ENCODE measurements at places on chromosomes 12 and 14.

DNA sequence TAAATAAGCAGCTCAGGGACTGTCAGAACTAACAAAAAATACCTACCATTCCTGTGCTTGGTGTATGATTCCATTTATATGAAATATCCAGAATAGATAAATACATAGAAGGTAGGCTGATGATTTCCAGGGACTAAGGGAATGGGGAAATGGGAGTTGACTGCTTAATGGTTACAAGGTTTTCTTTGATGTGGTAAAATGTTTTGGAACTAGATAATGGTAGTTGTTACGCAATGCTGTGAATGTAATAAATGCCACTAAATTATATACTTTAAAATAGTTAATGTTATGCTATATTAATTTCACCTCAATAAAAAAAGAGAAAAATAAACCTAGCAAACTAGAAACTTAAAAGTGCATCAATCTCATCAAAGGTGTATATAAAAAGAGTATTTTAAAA, 41.1 kb downstream of the CEP83 start:
- DNase-seq, result no peak

- no peak for DNase-seq
These were observed 309.0 kb downstream of the VRK1 start for GRCh38 chr14:97106166-97106565.

GRCh38 chr14:31243860-31244259, 36.3 kb upstream of the HECTD1 start:
- no peak for DNase-seq

GRCh38 chr14:39680777-39681176, 248.5 kb upstream of the FBXO33 start:
- DNase-seq, result no peak

DNA sequence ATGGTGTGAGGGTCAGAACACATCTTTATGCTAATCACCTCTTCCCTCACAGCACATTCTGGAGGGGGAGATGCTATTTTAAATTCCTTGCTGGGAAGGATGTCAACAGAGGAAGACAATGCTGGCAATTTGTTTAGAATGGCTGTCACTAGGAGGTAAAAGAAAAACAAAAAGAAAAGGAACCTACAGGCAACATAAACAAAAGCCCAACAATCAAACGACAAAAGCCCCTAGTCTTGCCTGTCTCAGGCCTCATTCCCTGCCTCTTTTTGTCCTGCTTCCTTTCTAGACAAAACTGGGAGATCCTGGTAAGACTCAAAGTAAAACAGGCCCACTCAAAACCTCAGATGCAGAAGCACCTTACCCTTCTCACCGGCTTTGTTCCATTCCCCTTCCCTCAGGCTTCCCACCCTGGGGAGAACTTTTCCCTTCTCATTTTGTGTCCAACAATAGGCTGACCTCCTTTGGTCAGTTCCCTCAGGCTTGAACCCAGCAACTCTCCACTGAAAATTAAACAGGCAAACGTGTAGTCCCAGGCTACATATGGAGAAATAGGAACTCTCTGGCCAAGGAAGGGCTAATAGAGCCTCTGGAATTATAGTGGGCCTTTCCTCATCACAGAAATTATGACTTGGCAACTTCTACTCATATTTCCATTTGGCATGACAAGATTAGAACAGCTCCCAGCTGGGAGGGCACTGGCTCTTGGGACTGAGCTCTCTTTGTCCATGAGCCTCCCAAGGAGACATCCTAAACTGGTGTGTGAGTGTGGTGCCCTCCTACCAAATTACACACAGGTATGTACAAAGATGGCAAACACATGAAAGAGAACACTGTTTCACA, 193.0 kb downstream of the MON2 start:
- no peak for DNase-seq

DNA sequence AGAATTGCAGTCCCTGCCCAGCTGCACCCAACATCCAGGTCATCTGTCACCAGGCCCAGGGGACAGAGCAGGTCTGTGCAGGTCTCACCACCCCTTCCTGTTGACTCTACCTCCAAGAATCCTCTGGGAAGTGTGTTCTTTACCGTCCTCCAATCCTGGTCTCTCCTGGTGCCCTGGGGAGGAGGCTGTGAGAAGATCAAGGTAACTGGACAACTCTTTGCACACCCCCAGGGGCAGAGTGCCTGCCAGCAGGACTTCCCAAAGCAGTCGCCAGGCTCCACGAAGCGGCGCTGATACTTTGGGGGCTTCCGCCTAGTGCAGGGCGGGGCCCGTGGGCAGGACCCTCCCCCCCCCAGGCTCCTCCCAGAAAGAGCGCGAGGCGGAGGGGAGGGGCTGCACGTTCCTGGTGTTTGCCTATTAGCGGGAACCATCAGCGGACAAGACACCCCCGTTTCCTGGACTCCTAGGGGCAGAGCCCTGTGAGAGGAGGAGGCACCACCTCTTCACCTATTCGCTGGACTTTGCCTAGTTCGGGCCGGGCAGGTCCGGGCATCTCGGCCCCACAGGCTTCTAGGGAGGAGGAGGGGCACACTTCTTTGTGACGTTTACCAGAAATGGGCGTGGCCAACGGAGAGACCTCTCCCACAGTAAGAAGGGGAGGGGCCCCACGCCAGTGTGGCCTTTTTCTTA, 918.0 kb downstream of the AACS start:
- DNase-seq, result peak; percentile 2

DNA sequence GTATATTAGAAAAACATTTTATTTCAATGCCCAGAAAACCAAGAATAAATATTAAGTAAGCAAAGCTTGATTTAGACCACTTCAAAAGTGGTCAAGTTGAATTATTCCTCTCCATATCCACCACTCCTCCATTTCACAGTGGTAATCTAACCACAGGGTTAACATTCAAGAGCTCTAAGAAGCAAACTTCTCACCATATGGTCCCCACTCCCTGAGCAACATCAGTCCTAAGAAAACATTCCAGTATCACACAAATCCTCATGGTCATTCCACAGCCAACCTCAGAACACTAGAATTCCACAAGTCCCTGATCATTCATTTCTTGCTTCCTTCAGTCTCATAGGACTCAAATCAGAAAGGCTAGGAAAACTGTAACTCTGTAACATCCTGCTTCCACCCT, 47.9 kb downstream of the ST8SIA1 start:
- no peak for DNase-seq

Measured in naive thymus-derived CD8-positive, alpha-beta T cell (primary cell).